Effector memory CD8-positive, alpha-beta T cell (primary cell): ENCODE measurements at places on chromosomes 16 and 17.
A peak's percentile ranks its signal among the peaks of the same experiment; 100 is the strongest.

DNA sequence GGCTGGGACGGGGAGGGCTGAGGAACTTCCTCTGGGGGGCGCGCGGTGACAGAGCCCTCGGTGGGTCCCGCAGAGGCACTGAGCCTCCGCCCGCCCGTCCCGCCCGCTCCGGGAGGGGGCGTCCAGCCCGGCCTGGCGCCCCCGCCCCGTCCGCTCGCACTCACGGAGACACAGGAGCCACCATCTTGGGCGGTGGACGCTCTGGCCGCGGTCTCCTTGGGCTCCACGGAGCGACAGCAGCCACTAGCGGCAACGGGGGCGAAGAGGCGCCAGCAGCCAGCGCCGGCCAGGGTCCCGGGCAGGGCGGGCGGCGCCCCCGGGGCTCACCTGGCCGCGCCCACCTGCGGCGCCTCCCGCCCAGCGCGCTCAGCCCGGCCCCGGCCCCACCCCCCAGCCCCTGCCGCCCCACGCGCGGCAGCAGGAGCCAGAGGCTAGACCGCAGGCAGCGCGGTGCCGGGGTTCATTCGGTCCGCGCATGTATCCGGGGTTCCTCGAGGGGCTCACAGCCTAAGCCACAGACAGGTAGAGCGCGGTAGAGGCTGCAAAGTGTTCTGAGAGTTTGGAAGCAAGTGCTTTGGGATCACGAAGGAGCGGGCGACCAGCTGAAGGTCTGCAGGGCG is at the start of gene C17orf113:
Gene C17orf113, minus strand, starts transcription at position 209 of the 620 bp plus-strand sequence. CDS start 7,225 bp downstream, outside the sequence.
- H3K27ac ChIP-seq = no peak within 1 kb of the TSS
- H3K36me3 ChIP-seq = peaks cover 2% of the 10 kb centered on the region
- H3K4me1 ChIP-seq = peaks cover 10% of the 10 kb centered on the region
- peak within 1 kb of the TSS; percentile 78 for H3K4me3 ChIP-seq
- peaks cover 38% of the 10 kb centered on the region for H3K27me3 ChIP-seq

- H3K4me1 ChIP-seq = no peaks in the 10 kb centered on the region
- H3K36me3 ChIP-seq = peaks cover 26% of the 10 kb centered on the region
- H3K27me3 ChIP-seq = no peaks in the 10 kb centered on the region
- no peak overlapping the region for H3K27ac ChIP-seq
- no peak overlapping the region for H3K4me3 ChIP-seq
- DNase-seq = no peak
Observed at GRCh38 chr17:39564211-39564848, 43.4 kb downstream of the NEUROD2 start.

GRCh38 chr17:3030096-3030495 is 33.3 kb downstream of the OR1D5 start:
- H3K27ac ChIP-seq = no peak overlapping the region
- no peak for DNase-seq
- no peaks in the 10 kb centered on the region for H3K27me3 ChIP-seq

GRCh38 chr17:68452724-68453290 is 4.5 kb downstream of the WIPI1 start:
- H3K4me1 ChIP-seq = peaks cover 15% of the 10 kb centered on the region
- DNase-seq = no peak
- peaks cover 31% of the 10 kb centered on the region for H3K36me3 ChIP-seq
- H3K27me3 ChIP-seq = no peaks in the 10 kb centered on the region
- no peak overlapping the region for H3K4me3 ChIP-seq

DNA sequence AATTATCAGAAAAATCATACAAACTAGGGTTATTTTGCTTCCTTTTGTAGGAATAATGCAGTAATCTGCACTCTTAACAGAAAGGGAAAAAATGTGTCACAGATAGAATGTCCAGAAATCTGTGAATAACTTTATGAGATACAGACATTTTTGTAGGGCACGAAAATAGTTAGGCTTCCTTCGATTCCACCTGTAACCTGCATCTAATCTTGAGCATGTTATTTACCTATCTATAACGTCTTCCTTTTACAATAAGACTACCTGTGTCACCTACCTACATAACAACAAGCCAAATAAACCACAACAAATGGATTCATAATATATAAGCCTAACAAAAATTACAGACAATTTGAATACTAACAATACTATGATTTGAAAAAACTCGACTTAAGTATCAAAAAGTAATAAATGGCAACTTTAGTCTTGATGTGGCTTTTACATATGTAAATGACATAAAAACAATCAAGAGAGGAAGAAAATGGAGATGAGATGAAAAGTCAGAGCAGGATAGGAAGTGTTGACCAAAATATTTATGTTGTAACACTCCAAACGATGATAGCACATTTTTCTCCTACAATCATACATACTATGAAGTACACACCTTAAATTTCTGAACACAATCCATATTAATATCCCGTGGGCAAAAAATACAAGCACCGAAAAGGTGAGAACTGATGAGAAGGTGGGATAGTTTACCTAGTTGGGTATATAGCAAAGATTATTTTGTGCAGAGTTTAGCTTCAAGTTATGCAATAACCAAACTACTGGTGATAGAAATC is 2.5 kb downstream of the STAT5B start:
- peak overlapping the region; percentile 93 for H3K27ac ChIP-seq
- H3K4me3 ChIP-seq = peak overlapping the region; percentile 89
- no peaks in the 10 kb centered on the region for H3K27me3 ChIP-seq
- peaks cover 53% of the 10 kb centered on the region for H3K36me3 ChIP-seq
- DNase-seq = no peak
- peaks cover 47% of the 10 kb centered on the region for H3K4me1 ChIP-seq

DNA sequence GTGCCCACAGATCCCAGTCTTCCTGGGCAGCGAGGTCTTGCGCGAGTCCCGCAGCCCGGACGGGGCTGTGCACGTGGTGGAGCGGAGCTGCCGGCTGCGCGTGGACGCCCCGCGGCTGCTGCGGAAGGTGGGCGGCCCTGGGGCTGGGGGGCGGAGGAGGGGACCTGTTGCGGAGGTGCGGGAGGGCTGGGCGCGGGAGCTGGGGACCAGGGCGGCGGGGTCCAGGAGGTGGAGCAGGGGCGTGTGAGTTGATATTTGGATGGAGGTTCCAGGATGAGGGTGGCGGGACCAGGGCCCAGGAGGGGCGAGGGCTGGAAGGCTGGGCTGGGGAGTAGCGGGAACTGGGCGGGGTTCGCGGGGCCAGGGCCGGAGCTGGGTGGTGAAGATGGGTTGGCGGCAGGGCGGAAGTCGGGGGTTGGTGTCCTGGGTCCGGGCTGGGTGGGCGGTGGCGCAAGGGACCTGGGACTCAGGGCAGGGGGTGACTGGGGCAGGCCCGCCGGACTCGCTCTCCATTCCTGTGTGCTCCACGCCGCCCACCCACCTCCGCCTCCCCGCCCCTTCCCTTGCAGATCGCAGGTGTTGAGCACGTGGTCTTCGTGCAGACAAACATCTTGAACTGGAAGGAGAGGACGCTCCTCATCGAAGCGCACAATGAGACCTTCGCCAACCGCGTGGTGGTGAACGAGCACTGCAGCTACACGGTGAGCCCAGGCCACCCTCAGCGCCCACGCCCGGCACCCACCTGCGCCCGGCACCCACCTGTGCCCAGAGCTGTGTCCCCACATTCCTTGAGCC is 29.6 kb downstream of the SEC14L5 start:
- peaks cover 3% of the 10 kb centered on the region for H3K36me3 ChIP-seq
- H3K4me3 ChIP-seq = no peak overlapping the region
- peaks cover 54% of the 10 kb centered on the region for H3K27me3 ChIP-seq

GRCh38 chr17:80110447-80110812 is 9.0 kb downstream of the GAA start:
- no peak overlapping the region for H3K27ac ChIP-seq
- no peaks in the 10 kb centered on the region for H3K36me3 ChIP-seq
- DNase-seq = no peak
- peaks cover 5% of the 10 kb centered on the region for H3K4me1 ChIP-seq
- H3K27me3 ChIP-seq = no peaks in the 10 kb centered on the region

GRCh38 chr16:14015033-14015432 is 56.1 kb upstream of the MRTFB start:
- no peak overlapping the region for H3K27ac ChIP-seq
- H3K4me3 ChIP-seq = no peak overlapping the region
- DNase-seq = no peak
- H3K4me1 ChIP-seq = no peaks in the 10 kb centered on the region
- peaks cover 53% of the 10 kb centered on the region for H3K27me3 ChIP-seq
- H3K36me3 ChIP-seq = no peaks in the 10 kb centered on the region

- no peak for DNase-seq
- H3K27me3 ChIP-seq = no peaks in the 10 kb centered on the region
- H3K4me3 ChIP-seq = no peak overlapping the region
- H3K27ac ChIP-seq = no peak overlapping the region
- no peaks in the 10 kb centered on the region for H3K4me1 ChIP-seq
Observed at GRCh38 chr16:63244631-63245030, 1208.4 kb upstream of the CDH8 start.

GRCh38 chr17:16534236-16534635 is 34.8 kb downstream of the ZNF287 start:
- H3K27ac ChIP-seq = no peak overlapping the region
- H3K4me3 ChIP-seq = no peak overlapping the region
- no peak for DNase-seq
- H3K4me1 ChIP-seq = peaks cover 21% of the 10 kb centered on the region

GRCh38 chr16:78786635-78787034 is 687.2 kb downstream of the WWOX start:
- H3K4me1 ChIP-seq = peaks cover 8% of the 10 kb centered on the region

GRCh38 chr17:82984751-82985427 is 94.5 kb upstream of the METRNL start:
- no peak for DNase-seq
- H3K4me3 ChIP-seq = peak overlapping the region; percentile 79
- no peaks in the 10 kb centered on the region for H3K27me3 ChIP-seq
- H3K4me1 ChIP-seq = peaks cover 31% of the 10 kb centered on the region

DNA sequence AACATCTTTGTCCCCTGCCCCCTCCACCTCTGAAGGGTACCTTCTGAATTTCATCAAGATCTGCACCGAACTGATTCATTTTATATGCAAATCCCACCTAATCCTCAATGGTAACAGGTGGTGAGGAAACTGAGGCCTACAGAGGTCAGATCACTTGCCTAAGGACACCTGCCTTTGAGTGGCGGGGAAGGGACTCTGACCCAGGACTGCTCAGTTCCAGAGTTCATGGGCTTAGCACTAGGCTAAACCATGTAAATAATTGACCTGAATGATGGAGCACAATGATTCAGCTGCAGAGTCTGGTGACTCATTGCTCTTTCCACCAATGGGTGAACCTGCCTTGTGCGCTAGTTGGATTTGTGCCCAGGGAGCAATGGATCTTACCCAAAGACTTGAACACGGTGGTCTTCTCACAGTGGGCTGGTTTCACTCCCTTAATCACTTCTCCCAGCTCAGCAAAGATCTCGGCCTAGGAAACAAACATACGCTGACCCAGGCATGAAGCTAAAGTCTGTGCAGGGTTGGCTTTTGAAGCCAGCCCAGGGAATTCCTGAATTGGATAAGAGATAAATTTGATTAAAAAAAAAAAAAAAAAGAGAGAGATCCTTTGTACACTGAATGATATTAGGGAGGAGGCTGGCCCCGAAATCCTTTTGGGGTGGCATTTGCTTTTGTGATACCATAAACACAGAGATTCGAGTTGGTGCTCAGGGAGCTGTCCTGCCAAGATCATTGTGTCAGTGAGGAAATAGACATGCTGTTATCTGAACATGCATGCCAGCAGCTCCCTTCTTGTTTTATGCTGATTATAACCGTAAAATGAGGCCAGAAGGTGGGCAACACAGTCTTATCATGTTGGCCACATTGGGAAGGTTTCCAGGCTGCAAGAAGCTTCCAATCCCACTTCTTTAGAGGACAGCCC is 17.0 kb downstream of the CRYM start:
- DNase-seq = no peak
- peaks cover 56% of the 10 kb centered on the region for H3K27me3 ChIP-seq
- no peaks in the 10 kb centered on the region for H3K4me1 ChIP-seq
- no peaks in the 10 kb centered on the region for H3K36me3 ChIP-seq
- no peak overlapping the region for H3K27ac ChIP-seq

- peaks cover 48% of the 10 kb centered on the region for H3K27me3 ChIP-seq
- DNase-seq = no peak
- H3K27ac ChIP-seq = no peak overlapping the region
- H3K4me1 ChIP-seq = no peaks in the 10 kb centered on the region
- no peaks in the 10 kb centered on the region for H3K36me3 ChIP-seq
Observed at GRCh38 chr17:68646626-68647526, 45.7 kb upstream of the FAM20A start.

DNA sequence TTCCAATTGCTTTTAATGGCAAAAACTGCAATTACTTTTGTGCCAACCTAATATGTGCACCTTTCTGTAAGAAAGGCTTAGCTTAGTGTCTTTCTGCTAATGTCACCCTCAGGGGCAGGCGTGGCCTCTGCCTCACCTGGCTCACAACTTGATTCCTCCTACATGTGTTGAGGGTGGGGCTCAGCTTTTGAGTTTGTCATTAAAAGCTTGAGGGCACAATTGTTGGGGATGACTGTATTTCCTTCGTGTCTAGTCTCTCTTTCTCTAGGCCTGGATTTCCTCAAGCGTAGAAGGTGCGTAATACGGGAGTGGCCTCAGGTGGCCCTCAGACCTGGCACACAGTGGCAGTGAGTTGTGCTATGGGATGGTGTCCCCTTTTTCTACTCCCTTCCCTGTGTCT is 94.4 kb downstream of the CLEC16A start:
- H3K27me3 ChIP-seq = no peaks in the 10 kb centered on the region
- H3K27ac ChIP-seq = no peak overlapping the region
- no peak overlapping the region for H3K4me3 ChIP-seq

DNA sequence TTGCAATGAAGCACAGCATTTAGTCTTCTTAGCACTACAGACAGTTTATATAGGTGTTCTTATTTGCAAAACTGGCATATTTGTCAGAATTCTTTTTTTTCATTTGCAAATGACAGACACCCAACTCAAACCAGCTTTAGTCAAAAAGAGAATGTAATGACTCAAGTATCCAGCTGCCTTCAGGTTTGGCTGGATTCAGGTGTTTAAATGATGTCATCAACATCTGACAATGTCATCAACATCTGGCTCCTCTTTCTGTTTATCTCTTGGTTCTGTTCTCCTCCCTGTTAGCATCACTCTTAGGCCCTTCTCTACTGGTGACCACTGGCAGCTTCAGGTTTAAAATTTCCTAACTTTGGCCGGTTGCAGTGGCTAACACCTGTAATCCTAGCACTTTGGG is 18.9 kb downstream of the TMC5 start:
- peaks cover 8% of the 10 kb centered on the region for H3K27me3 ChIP-seq
- H3K36me3 ChIP-seq = no peaks in the 10 kb centered on the region
- H3K4me3 ChIP-seq = no peak overlapping the region
- no peak for DNase-seq
- H3K27ac ChIP-seq = no peak overlapping the region

DNA sequence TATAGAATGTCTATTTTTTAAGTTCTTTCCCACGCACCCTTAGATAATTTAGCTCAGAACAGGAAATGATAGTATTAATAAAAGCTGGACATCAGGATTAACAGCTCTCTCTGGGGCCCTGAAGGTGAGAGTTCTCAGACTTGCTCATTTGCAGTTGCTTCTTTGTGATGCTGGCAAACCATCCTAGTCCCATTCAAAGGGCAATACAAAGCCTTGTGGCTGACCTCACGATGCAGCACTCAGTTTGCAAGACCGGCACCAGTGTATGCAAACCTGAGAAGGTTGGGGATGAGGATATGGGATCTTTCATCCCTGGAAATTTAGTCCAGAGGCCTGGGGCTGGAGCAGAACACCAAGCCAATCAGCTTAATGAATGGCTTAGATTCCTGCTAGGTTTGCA is 29.3 kb downstream of the STH start:
- no peak overlapping the region for H3K4me3 ChIP-seq
- H3K4me1 ChIP-seq = peaks cover 45% of the 10 kb centered on the region
- H3K27me3 ChIP-seq = no peaks in the 10 kb centered on the region
- DNase-seq = no peak
- H3K36me3 ChIP-seq = peaks cover 57% of the 10 kb centered on the region
